ENCODE measurements at places on chromosomes 3 and 15. TPM values are rescaled to one million over a fixed set of nuclear protein-coding genes. Genes with fewer than 3 reads are reported as not detected.

Gene NDN
- total RNA-seq = 36.9 TPM

Gene CLRN1
- total RNA-seq = not detected

Gene GANC
- 13.7 TPM for total RNA-seq

Gene TLR9
- total RNA-seq = under 0.01 TPM

Gene GHSR
- not detected for total RNA-seq

Gene GP9
- not detected for total RNA-seq

Gene TMEM207
- not detected for total RNA-seq

Gene SLC2A2
- total RNA-seq = not detected

Gene GOLGA6L7
- total RNA-seq = not detected

Gene WDR5B
- total RNA-seq = 5.0 TPM

Gene LSAMP
- total RNA-seq = 10.7 TPM

Gene AMIGO3
- under 0.01 TPM for total RNA-seq

Gene ONECUT1
- not detected for total RNA-seq

Gene SEMA3G
- total RNA-seq = 0.26 TPM

Gene APBA2
- 0.77 TPM for total RNA-seq

Gene CPLX3
- under 0.01 TPM for total RNA-seq

Gene GOLGA8N
- total RNA-seq = 4.3 TPM

Gene TP63
- 0.09 TPM for total RNA-seq

Gene COL7A1
- total RNA-seq = 27.0 TPM

Gene ANKUB1
- not detected for total RNA-seq

Gene MAPK6
- 38.0 TPM for total RNA-seq

Gene TMEM158
- total RNA-seq = 19.7 TPM

Gene GOLGA6L1
- not detected for total RNA-seq
